Adrenal gland (tissue), 19 donors: ENCODE measurements at places on chromosomes 1 and 21. TPM values are rescaled to one million over a fixed set of nuclear protein-coding genes. Genes with fewer than 3 reads are reported as not detected.

RHEX gene
- total RNA-seq = 0.33 TPM

GPR3 gene
- 0.19 TPM for total RNA-seq

HSD3B2 gene
- total RNA-seq = 1,375 TPM

OR2AK2 gene
- 0.39 TPM for total RNA-seq

PLA2G2D gene
- not detected for total RNA-seq

CNTN2 gene
- total RNA-seq = 1.1 TPM

MAP3K21 gene
- total RNA-seq = 8.6 TPM

LY9 gene
- total RNA-seq = not detected

MANEAL gene
- 11.8 TPM for total RNA-seq

TENT5C gene
- 6.0 TPM for total RNA-seq

GRCh38 chr1:234933475-234933874 lies 195.2 kb downstream of the TOMM20 start:
- DNase-seq = peak; percentile 93

DNA sequence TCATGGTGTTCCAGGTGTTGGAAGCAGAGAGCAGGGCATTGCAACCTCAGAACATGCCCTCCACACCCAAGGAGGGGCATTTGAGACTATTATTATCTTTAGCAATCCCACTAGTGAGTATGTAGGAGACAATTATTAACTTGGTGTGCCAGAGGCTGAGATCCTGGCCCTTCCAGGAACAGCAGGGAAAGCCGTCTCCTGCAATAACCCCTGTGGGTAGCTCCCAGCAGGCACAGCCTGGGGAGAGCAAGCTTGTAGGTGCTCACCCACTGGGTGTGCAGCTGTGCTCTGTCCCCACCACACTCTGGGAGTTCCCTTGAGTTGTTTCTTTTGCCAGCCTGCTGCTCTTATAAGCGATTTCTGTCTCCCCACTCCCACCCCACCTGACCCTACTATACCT lies 10.3 kb downstream of the CFAP107 start:
- no peak for DNase-seq

DNA sequence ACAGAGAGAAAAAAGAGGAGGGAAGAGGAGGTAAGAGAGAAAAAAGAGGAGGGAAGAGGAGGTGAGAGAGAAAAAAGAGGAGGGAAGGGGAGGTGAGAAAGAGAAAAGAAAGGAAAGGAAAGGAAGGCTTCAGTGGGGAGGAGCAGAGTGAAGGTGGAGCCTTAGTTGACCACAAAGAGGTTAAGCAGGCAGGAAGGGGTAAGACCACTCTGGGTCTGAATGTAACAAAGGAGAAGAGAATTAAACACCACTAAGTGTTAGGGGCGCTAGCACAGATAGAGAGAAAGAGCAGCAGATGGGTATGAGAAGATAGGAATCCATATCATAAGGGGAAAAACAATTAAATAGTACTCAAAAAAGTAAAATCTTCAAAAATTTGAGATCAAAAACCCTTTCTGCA lies 6.6 kb downstream of the PTPN14 start:
- no peak for DNase-seq

- DNase-seq = no peak
Measured at GRCh38 chr1:116806671-116807070, 52.4 kb downstream of the CD2 start.

- DNase-seq = no peak
Measured at GRCh38 chr1:116508984-116509980, 61.5 kb downstream of the CD58 start.

DNA sequence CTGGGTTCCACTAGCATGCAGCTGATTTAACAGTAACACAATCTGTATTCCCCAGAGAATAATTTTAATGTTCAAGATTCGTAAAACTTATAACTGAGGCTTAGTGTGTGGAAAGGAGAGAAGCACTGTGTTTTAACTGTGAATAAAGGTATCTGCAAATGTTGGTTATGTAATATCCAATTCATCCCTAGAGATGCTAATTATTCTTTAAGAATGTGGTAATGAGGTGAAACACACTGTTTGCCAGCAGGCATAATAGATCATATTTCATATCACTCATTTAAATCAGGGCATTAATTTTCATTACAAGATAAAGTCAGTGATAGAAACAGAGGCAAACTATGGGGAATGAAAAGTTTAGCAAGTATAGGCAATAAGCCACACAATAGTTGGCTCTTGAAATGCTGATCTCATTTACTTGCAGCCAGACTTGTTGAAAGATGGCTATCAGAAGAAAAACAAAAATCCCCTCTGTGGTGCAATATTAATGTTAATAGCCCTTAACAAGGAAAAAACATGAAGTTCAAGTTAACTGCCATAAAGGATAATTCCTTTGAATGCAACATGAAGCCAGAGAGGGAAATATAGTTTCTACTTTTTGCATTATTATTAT lies 33.4 kb downstream of the HMCN1 start:
- DNase-seq = no peak

- DNase-seq = no peak
Measured at GRCh38 chr1:231465051-231465450, 43.0 kb upstream of the EGLN1 start.

DNA sequence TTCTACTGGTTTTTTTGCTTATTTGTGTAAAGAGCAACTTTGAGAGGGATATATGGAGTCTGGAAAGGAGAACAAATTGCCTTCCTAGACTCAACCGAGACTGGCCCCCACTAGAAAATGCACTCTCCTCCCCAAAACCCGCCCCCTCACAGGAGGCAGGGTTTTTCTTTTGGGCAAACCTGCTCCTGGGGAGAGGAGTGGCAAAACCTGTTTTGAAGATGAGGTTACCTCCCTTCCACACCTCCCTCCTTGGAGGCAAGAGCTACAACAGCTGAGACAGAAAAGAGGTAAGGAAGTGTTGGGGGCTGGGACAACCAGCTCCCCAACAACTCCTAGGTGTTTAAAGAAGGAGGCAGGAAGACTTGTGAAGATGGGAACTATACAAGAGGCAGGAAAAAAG lies at the start of gene BNIPL:
BNIPL (plus strand) TSS at position 231 of the 400 bp plus-strand sequence; CDS start at position 371, 140 bp downstream.
- no peak for DNase-seq

DNA sequence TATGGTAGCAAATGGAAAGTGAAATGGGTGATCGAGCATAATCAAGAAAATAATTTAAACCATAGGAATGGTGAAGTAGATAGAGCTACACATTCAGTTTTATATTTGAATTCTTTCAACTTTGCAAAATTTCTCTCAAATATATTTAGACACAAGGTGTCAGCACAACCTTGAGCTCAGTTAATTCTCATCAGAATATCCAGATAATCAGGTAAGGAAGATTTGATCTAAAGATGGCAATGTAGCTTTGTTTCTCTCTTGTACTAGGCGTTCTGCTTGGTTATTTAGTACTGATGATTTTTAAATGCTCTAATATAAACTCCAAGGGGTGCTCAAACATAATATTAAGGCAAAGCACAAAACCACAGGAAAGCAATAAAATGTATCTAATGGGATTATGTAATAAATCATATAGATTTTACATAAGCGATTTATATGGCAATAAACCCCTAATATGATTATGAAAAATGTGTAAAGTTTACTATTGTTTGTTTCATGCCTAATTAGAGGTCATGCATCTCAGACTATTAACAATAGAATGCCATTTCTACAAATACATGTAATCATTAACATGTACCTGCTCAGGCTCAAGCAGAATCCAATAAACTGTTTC lies 32.4 kb upstream of the SERTAD4 start:
- no peak for DNase-seq

DNA sequence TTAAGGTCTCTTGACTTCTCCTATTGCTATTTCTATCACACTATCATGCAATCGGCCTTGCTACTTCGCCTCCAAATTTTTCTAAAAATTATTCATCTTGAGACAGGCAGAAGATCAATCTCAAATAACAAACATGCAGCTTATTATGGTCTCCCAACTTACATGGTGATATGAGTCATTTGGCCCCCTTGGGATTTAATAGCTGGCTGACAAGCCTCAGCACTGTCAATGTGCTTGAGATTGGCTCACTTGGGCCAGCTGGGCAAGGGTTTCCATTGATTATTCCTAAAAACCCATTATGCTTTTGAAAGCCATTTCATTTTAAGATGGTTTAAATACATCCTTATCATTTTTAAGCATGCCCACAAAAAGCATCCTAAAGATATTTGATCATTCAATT lies 224.5 kb upstream of the NFIA start:
- DNase-seq = no peak

GRCh38 chr1:20980051-20980450 lies 192.9 kb upstream of the HP1BP3 start:
- DNase-seq = no peak

DNA sequence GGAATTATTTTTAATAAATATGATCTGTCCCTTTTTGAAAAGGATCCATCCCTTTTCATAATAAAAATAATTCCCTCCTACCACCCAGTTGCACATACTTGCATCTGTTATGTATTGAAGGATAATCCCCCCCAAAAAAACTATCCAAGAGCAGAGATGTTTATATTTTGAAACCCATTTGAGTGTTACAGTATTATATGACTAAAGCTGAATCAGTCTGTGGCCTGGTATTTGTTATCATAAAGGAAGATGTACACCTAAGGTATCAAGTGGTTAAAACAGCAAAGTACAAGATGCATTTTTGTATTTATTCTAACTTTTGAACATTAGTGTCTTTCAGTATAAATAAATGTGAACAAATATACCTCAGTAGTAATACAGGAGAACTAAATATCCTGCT lies 12.7 kb upstream of the TGFB2 start:
- no peak for DNase-seq

DNA sequence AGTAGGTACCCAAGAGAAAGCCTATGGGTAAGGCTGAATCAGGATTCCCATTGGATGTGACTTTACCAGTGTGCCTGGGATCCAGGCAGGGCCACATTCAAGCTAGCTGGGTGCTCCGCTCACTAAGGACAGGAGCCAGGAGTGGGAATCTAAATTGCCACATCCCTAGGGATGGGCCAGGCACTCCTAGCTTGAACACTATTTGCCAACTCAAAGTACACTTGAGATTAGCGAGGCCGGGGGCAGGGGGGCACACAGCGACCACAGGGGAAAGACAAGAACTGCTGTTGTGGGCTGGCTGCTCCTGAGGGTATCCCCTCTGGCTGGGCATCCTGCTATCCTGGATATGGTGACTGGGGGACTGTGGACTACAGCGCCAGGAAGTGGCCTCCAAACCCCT lies 4.3 kb downstream of the SLC45A3 start:
- DNase-seq = no peak

DNA sequence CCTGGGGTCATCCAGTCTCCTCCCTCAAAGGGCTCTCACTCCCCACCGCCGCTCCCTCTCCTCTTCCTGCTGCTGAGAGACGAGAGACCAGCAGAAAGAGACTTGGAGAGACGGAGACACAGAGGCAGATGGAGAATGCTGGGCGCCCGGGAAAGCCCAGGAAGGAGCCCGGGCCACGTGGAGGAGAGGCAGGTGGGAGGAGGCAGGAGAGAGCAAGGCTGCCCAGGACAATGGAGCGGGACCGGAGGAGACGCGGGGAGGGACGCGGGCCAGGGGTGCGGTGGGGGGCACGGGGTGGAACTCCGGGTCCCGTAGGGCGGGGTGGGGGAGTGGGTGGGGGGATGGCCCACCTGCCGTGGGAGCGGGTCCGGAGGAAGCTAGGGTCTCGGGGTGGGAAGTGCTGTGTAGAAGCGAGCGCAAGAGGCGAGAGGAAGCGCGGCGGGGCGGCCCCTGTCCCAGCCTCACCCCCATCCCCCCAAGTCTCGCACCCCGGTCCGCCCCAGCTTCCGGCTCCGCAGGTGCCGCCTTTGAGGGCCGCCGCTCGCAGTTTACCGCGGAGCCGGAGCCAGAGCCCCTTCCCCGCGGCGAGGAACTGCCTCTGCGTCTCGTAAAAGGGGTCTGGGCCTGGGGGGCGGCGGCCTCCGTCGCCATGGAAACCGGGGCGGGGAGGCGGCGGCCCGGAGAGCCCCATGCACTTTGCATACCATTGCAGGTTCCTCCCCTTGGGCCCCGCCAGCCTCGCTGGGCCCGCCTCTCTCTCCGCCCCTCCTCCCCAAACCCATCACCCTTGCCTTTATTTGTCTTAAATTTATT lies 11.7 kb upstream of the EPHA2 start:
- DNase-seq = peak; percentile 47

GRCh38 chr21:38352536-38353219 lies 95.9 kb downstream of the KCNJ15 start:
- peak; percentile 79 for DNase-seq

- no peak for DNase-seq
Measured at GRCh38 chr1:176864211-176864610, 300.3 kb downstream of the ASTN1 start.

DNA sequence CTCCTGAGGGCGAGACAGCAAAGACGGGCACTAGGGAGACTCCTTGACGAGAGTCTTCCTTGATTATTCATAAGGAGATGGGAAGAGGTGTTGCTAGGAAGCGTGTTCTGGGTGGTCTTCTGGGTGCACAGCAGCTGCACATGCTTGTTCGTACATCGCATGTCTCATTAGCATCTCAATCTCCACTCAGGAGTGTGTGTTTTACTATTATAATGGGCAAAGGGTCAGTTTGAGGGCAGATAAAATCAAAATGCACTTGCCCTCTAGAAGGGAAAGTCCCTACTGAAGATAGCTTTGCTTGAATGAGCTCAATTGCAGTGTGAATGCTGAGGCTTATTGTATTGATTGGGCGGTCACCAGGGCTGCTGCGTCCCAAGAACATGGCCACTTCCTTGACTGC lies 50.2 kb upstream of the SCCPDH start:
- no peak for DNase-seq

DNA sequence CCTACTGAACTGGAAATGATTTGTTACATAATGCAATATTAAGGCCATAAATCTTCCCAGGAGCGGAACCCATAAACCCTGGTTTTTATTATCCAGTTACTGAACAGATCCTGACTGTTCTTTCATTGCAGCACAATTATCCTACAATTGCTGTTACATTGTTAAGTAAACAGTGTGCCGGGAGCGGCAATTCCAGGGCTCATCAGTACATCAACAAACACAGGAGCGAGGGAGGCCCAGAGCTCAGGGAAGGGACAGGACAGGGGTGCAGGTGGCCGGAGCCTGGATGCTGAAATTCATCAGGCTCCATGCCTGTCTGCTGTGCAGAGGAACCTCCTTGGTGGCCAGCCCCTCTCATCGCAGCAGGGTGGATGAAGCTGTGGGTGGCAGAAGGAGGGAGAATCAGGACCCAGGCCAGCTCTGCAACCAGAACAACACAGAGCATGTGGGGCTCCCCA lies 544.7 kb downstream of the NPHP4 start:
- DNase-seq = no peak

- no peak for DNase-seq
Measured at GRCh38 chr1:174157157-174157806, 2.0 kb upstream of the RABGAP1L start.

GRCh38 chr21:42310411-42311001 lies 4.7 kb downstream of the TFF3 start:
- peak; percentile 10 for DNase-seq
